Lower leg skin (tissue), 4 donors: ENCODE measurements at places on chromosomes 3 and 15. TPM values are rescaled to one million over a fixed set of nuclear protein-coding genes. Genes with fewer than 3 reads are reported as not detected.

DNA sequence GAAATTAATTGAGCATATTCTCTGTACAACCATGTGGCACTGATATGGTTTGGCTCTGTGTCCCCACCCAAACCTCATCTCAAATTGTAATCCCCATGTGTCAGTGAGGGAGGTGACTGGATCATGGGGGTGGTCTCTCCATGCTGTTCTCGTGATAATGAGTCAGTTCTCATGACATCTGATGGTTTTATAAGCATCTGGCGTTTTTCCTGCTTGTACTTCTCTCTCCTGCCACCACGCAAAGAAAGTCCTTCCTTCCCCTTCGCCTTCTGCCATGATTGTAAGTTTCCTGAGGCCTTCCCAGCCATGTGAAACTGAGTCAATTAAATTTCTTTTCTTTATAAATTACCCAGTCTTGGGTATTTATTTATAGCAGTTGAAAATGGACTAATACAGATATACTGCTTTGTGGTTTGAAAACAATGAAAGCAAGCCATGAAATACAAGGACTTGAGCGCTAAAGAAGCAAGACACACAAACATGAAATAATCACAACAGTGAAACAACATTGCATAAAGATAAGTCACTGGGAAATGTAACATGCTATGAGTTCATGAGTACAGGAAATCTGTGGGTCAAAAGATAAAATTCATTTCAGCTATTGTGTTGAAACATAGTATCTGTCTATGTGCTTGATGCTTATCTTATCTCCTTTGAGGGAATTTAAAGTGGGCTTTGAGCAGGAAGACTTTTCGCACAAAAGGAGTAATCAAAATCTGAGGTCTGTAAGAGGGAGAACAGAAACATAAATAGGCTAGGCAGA, 288.7 kb downstream of the GBE1 start:
- DNase-seq: no peak

GRCh38 chr3:132662212-132662611, 2.1 kb downstream of the UBA5 start:
- no peak for DNase-seq

- no peak for DNase-seq
These were observed 14.7 kb upstream of the HHATL start for GRCh38 chr3:42717306-42717705.

DNA sequence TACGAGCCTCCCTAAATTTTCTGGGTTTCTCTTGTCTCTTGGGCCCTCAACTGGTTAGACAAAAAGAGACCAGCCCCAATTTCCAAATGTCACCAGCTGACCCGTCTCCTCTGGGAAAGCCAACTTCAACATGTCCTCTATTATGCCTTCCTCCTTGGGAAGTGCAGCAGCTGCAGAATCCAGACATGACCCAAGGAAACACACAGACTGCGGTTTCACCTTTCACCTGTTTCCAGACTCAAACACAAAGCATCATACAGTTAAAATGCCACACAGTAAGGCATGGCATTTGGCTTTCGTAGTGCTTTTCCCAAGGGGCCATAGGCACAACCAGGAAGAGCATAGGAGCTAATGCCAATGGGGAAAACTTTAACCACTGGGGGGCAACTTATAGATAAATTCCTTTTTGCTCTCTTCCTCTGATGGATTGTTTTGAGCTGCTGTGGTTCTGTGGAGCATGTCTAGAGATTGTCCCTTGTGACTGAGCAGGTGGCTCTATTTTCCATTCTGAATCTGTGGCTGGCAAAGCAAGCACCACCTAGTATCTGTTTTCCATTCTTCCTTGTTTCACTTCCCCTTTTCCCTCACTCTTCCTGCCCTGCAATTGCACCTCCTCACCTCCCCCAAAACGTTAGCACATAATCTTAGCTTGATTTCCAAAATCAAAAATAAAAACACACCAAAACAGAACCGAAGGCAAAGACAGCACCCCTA, 49.3 kb downstream of the HHLA2 start:
- DNase-seq: no peak

GRCh38 chr3:85161544-85161943, 202.8 kb downstream of the CADM2 start:
- no peak for DNase-seq

Gene SPINK8
- total RNA-seq: not detected

Gene P2RY14
- 3.2 TPM for total RNA-seq

Gene C3orf80
- total RNA-seq: 0.13 TPM

Gene PRTG
- total RNA-seq: 0.29 TPM
